ENCODE measurements at places on chromosomes 3 and 15. TPM values are rescaled to one million over a fixed set of nuclear protein-coding genes. Genes with fewer than 3 reads are reported as not detected.

- H3K4me3 ChIP-seq: no peak overlapping the region
- peaks cover 8% of the 10 kb centered on the region for H3K27me3 ChIP-seq
- no peak for DNase-seq
- no peak overlapping the region for H3K27ac ChIP-seq
- H3K4me1 ChIP-seq: no peaks in the 10 kb centered on the region
Observed at GRCh38 chr3:186609247-186609868, 3.5 kb upstream of the AHSG start.

DNA sequence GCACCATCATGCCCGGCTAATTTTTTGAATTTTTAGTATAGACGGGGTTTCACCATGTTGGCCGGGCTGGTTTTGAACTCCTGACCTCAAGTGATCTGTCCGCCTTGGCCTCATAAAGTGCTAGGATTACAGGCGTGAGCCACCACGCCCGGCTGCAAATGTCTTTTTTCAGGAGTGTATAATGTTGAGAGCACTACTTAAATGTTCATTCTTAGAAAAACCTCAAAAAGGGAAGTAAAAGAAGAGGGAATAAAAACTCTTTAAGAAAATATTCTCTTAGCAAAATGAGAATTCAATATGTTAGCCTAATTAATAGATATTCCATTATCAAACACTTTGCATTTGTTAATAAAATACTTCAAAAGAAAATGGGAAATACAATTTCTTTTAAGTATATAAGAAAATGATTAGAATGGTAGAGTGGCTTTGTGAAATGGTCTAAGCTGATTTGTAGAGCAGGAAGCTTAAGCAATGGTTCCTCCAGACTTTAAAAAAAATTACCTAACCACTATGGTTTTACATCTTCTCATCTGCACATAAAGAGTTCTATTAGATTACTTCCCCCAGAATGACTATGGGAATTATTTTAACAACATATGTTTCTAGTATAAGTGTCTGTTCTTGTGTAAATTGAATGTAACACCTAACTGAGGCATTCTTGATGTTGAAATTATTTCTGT lies 226.7 kb upstream of the ALCAM start:
- H3K36me3 ChIP-seq: no peaks in the 10 kb centered on the region
- no peak for DNase-seq
- H3K27me3 ChIP-seq: no peaks in the 10 kb centered on the region
- no peaks in the 10 kb centered on the region for H3K4me1 ChIP-seq

GRCh38 chr3:38598791-38599190 lies 50.7 kb downstream of the SCN5A start:
- no peak overlapping the region for H3K4me3 ChIP-seq
- DNase-seq: peak; percentile 55
- no peaks in the 10 kb centered on the region for H3K36me3 ChIP-seq
- no peaks in the 10 kb centered on the region for H3K4me1 ChIP-seq

- H3K36me3 ChIP-seq: no peaks in the 10 kb centered on the region
- peak; percentile 84 for DNase-seq
- H3K27me3 ChIP-seq: no peaks in the 10 kb centered on the region
- H3K4me1 ChIP-seq: peaks cover 42% of the 10 kb centered on the region
- no peak overlapping the region for H3K4me3 ChIP-seq
Observed at GRCh38 chr3:52193065-52193464, 4.9 kb upstream of the ALAS1 start.

GRCh38 chr3:93969443-93969842 lies 4.3 kb downstream of the PROS1 start:
- H3K27ac ChIP-seq: no peak overlapping the region
- no peaks in the 10 kb centered on the region for H3K27me3 ChIP-seq
- no peaks in the 10 kb centered on the region for H3K36me3 ChIP-seq
- peaks cover 7% of the 10 kb centered on the region for H3K4me1 ChIP-seq

- no peaks in the 10 kb centered on the region for H3K4me1 ChIP-seq
- H3K36me3 ChIP-seq: no peaks in the 10 kb centered on the region
- DNase-seq: no peak
- no peak overlapping the region for H3K27ac ChIP-seq
Observed at GRCh38 chr15:87731630-87732029, 524.9 kb downstream of the NTRK3 start.

DNA sequence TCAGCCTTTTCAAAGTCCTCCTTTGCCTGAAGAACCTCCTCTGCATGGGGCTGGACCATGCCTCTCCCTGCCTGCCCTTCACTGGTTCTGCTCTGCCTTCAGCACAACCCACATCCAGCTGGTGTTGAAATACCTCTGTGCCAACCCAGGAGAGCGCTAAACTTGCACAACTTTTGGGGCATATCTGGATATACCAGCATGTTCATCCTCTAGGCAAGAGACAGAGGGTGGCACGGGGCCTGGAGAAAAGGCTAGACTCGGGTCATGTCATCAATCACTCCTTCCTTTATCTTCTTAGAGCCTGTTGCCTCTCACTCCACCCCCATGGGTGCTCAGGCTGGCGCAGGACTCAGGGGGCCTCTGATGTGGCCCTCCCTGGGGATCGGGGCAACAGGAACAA lies 4.8 kb downstream of the SEMA4B start:
- no peak overlapping the region for H3K27ac ChIP-seq

GRCh38 chr15:95085056-95085455 lies 853.7 kb downstream of the MCTP2 start:
- H3K27ac ChIP-seq: no peak overlapping the region
- no peaks in the 10 kb centered on the region for H3K36me3 ChIP-seq

DNA sequence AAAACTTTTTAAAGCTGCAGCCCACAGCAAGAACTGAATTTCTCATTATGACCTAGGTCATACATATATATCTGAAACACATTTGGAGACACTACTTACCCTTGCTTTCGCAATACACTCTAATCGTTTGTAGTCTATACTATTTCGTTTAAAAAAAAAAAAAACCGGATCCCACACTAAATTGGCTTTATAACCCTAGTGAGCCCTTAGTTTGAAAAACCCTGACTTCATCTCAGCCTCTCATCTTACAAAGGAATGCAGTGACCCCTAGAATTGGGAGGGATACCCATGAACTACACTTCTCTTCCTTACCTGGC lies 4.2 kb downstream of the RARRES1 start:
- no peak for DNase-seq
- H3K27me3 ChIP-seq: no peaks in the 10 kb centered on the region
- H3K27ac ChIP-seq: no peak overlapping the region
- H3K4me1 ChIP-seq: peaks cover 66% of the 10 kb centered on the region
- H3K36me3 ChIP-seq: no peaks in the 10 kb centered on the region
- H3K4me3 ChIP-seq: no peak overlapping the region

DNA sequence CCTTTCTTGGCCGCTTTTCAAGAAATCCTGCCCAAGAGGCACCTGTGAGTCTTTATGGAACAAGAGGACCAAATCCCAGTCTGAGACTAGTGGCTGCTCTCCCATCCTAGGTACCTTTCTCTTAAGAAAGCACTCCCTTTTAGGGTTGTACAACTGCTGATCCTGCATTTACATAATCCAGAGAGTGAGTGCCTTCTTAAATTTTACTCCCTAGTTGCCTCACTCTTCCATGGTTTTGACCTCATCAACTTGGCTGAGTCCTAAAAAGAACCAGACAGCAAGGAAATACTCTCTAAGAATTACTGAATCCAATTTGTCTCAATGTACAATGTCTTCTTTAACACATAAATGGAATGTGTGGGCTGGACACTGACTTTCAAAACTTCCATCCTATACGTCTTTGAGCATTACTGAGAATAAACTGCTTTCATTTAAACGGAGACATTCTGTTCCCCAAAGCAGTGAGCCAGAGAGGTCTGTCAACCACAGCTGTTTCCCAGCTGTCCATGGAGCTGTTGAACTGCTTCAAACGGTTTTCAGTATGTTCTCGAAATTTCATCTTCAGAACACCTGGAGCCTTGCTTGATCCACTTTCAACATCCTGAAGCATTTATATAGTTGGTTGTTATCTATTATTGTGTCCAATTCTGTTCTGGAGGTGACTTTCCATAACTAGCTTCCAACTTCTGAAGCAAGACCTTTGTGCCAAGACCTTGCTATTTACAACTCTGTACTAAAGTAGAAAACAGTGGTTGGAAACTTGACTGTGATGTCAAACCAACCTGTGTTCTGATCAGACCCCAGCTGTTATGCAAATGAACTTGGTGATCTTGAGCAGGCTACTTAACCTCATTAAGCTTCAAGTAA lies 179.1 kb downstream of the SLC9A9 start:
- H3K4me1 ChIP-seq: peaks cover 1% of the 10 kb centered on the region
- no peak for DNase-seq
- no peaks in the 10 kb centered on the region for H3K36me3 ChIP-seq

DNA sequence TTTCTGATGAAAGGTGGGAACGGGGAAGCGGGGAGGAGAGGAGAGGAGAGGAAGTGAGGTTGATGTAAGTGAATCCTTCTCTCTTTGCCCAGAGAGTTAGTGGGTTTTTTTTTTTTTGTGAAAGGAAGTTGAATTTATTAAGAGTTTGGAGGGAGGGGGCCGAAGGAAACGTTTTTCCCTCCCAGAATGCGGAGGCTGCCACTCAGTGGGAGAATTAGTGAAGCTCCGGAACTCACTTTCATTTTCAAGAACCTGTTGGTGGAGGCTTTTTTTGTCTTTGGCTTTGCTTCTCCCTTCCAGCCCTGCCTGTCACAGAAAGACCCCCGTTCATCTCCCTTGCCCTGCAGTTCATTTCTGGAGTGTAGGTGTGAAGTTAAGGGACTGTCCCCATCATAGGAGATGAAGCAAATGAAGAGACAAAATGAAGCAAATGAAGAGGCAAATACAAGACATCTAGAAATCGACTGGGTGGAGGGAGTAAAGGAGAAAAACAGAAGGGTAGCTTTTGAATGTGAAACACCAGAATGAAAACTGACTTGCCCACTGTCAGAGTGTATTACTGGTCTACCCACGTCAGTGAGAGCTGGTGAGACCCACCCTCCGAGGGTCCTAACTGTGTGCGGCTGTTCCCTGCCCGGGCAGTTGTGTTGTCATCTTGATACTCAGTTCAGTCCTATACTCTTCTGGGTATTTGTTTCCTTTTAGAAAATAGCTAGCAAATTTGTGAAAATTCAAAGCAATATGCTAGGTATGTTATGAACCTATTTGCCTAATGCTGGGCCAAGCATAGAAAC lies 91.5 kb downstream of the ITPR1 start:
- DNase-seq: peak; percentile 67
- peak overlapping the region; percentile 80 for H3K27ac ChIP-seq
- H3K4me1 ChIP-seq: no peaks in the 10 kb centered on the region
- H3K36me3 ChIP-seq: no peaks in the 10 kb centered on the region

- H3K4me1 ChIP-seq: peaks cover 16% of the 10 kb centered on the region
- DNase-seq: no peak
- no peaks in the 10 kb centered on the region for H3K27me3 ChIP-seq
- peak overlapping the region; percentile 86 for H3K4me3 ChIP-seq
- peak overlapping the region; percentile 81 for H3K27ac ChIP-seq
- no peaks in the 10 kb centered on the region for H3K36me3 ChIP-seq
Observed at GRCh38 chr3:98592345-98592935, 971 bp downstream of the CPOX start.

DNA sequence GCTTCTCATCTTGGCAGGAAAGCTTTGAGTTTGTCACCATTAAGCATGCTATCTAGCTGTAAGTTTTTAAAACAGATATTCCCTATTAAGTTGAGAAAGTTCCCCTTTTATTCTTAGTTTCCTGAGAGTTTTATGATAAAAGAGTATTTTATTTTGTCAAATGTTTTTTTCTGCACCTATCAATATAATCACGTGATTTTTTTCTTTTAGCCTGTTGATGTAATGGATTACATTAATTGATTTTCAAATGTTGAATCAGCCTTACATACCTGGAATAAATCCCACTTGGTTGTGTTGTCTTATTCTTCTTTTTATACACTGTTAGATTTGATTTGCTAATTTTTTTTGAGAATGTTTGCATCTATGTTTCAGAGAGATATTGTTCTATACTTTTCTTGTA lies 179.5 kb downstream of the ZNF621 start:
- H3K4me1 ChIP-seq: no peaks in the 10 kb centered on the region
- H3K27ac ChIP-seq: no peak overlapping the region
- no peak for DNase-seq
- H3K36me3 ChIP-seq: no peaks in the 10 kb centered on the region
- H3K27me3 ChIP-seq: no peaks in the 10 kb centered on the region

DNA sequence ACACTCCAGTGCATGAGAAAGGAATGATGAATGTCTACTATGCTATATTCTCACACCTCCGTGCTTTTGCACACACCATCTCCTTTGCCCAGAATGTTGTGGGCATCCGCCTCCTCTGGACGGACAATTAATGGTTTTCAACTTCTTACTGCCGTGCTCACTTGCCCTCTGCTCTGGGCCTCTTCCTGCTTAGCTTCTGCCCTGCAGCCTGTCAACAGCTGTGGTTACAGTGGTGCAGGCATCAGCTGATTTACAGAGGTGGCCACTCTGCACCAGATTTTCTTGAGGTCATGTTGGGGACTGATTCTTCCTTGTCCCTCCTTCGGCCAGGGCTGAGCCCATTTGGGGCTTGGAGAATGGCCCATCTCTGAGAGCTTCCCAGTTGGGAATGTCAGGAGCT lies 56.5 kb upstream of the TMEM115 start:
- H3K4me3 ChIP-seq: no peak overlapping the region
- DNase-seq: no peak
- H3K27me3 ChIP-seq: no peaks in the 10 kb centered on the region
- no peaks in the 10 kb centered on the region for H3K36me3 ChIP-seq
- H3K4me1 ChIP-seq: no peaks in the 10 kb centered on the region
- H3K27ac ChIP-seq: no peak overlapping the region

- H3K4me1 ChIP-seq: no peaks in the 10 kb centered on the region
- H3K27ac ChIP-seq: no peak overlapping the region
- H3K27me3 ChIP-seq: no peaks in the 10 kb centered on the region
- H3K36me3 ChIP-seq: no peaks in the 10 kb centered on the region
- DNase-seq: no peak
Observed at GRCh38 chr15:79007066-79007465, 62.2 kb upstream of the CTSH start.

DNA sequence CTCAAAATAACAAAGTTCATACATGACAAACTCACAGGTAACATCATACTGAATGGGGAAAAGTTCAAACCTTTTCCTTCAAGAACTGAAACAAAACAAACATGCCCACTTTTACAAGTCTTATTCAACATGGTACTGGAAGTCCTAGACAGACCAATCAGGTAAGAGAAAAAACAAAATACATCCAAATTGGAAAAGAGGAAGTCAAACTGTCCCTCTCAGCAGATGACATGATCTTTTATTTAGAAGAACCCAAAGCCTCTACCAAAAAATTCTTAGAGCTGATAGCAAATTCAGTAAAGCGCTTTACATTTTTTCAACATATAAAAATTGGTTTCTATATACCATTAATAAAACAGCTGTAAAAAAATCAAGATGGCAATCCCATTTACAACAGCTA lies 219.4 kb downstream of the STAG1 start:
- H3K27me3 ChIP-seq: no peaks in the 10 kb centered on the region
- no peaks in the 10 kb centered on the region for H3K4me1 ChIP-seq
- no peak overlapping the region for H3K4me3 ChIP-seq
- H3K36me3 ChIP-seq: no peaks in the 10 kb centered on the region
- H3K27ac ChIP-seq: no peak overlapping the region
- no peak for DNase-seq

- H3K4me3 ChIP-seq: no peak overlapping the region
- no peaks in the 10 kb centered on the region for H3K4me1 ChIP-seq
Observed at GRCh38 chr15:68553314-68553993, 25.3 kb upstream of the CORO2B start.

LRTM1 gene
- not detected for total RNA-seq

SLCO2A1 gene
- total RNA-seq: 10.0 TPM

NEDD4 gene
- 25.5 TPM for total RNA-seq

LHFPL4 gene
- total RNA-seq: 1.1 TPM

HIGD1A gene
- 127 TPM for total RNA-seq

MYL3 gene
- 3.9 TPM for total RNA-seq

COL6A6 gene
- not detected for total RNA-seq

GPR171 gene
- total RNA-seq: not detected

IMPG2 gene
- total RNA-seq: 1.4 TPM

RYR3 gene
- total RNA-seq: 11.4 TPM

Data from sigmoid colon (tissue), 7 donors.